Spinal cord (tissue), 10 donors: ENCODE measurements at places on chromosomes 5 and 9. TPM values are rescaled to one million over a fixed set of nuclear protein-coding genes. Genes with fewer than 3 reads are reported as not detected.

DNA sequence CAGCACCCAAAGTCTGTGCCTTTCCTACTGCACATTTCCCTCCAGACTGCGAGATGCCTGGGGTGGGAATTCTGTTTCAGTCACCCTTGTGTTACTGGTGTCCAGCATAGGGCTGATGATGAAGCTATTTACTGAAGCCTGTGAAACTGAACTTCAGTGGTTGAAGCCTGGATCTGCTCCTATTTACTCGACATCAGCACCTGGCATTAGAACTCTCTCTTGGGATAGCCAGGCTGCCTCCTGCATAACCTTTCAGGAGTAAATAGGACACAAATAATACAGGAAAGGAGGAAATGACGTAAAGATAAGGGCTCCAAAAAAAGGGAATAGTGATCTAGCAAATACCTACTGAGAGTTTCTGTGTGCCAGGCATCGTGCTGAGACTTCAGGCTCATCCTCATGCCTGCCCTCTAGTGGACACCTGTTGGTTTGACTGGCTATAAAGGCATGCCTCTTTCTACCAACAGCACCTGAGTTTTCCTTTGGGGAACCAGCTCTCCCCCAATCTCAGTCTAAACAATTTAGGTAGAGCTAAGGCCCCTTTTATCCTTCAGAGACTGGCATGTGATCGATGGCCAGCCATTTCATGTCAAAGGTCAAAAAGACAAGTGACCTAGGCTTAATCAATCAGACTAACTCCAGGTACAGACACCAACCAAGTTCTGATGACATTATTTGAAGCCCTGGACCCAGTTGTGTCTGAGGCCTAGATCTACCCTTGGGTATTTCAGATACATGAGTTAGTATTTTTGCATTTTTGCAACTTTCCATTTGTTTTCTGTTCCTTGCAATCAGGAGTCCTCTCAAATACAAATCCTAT is 192.1 kb upstream of the TRIM32 start:
- no peak for DNase-seq
- H3K27ac ChIP-seq, result no peak overlapping the region
- no peaks in the 10 kb centered on the region for H3K36me3 ChIP-seq
- no peaks in the 10 kb centered on the region for H3K4me1 ChIP-seq
- no peaks in the 10 kb centered on the region for H3K27me3 ChIP-seq

GRCh38 chr5:173420108-173420507 is 91.9 kb upstream of the STC2 start:
- H3K36me3 ChIP-seq, result no peaks in the 10 kb centered on the region
- no peak overlapping the region for H3K4me3 ChIP-seq
- DNase-seq, result peak; percentile 16
- H3K27me3 ChIP-seq, result no peaks in the 10 kb centered on the region

DNA sequence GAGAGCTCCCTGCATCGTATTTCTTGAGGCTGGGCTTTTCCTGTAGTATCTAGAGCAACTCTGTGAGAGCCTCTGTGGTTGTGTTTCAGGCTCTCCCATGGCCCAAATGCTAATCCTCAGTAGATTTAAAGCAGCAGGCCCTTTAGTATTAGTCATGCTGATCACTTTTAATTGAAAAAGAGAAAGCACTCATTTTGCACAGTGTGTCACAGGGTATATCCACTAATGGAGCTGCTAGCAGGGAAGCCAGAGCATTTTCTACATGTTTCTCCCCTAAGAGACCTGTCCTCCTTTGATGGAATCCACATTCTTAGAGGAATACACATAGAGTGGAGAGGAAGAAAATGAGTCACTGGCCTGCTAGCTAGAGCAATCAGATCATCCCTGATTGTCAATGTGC is 348.5 kb downstream of the TMEM232 start:
- DNase-seq, result peak; percentile 54
- no peaks in the 10 kb centered on the region for H3K36me3 ChIP-seq
- no peak overlapping the region for H3K27ac ChIP-seq
- no peak overlapping the region for H3K4me3 ChIP-seq
- no peaks in the 10 kb centered on the region for H3K27me3 ChIP-seq

DNA sequence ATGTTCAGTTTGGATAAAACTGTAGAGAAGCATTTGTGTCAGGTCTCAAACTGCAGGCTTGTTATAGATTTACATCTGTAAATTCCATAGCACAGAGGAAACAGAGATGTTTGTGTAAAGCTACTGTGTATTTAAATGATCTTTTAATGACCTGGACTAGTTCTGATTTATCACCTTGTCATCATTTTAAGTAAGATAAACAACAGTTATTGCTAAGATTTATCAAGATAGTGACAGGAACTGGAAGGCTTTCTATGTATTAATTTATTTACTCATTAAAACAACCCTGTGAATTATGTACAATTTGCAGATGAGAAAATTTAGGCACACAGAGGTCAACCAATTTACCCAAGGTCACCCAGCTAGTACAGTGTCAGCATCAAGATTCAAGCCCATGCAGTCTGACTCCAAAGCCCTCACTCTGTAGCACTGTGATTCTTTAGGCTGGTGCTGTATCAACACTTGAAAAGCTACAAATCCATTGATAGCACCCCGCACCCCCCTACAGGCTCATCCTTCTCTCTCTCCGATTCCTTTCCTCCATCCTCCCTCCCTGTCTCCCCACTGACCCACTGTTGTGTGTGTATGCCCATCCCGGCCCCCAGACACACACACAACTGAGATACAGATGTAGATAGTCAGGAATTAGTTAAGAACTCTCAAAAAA is 184.5 kb downstream of the FBN2 start:
- no peak overlapping the region for H3K27ac ChIP-seq
- no peaks in the 10 kb centered on the region for H3K36me3 ChIP-seq
- H3K4me1 ChIP-seq, result no peaks in the 10 kb centered on the region

DNA sequence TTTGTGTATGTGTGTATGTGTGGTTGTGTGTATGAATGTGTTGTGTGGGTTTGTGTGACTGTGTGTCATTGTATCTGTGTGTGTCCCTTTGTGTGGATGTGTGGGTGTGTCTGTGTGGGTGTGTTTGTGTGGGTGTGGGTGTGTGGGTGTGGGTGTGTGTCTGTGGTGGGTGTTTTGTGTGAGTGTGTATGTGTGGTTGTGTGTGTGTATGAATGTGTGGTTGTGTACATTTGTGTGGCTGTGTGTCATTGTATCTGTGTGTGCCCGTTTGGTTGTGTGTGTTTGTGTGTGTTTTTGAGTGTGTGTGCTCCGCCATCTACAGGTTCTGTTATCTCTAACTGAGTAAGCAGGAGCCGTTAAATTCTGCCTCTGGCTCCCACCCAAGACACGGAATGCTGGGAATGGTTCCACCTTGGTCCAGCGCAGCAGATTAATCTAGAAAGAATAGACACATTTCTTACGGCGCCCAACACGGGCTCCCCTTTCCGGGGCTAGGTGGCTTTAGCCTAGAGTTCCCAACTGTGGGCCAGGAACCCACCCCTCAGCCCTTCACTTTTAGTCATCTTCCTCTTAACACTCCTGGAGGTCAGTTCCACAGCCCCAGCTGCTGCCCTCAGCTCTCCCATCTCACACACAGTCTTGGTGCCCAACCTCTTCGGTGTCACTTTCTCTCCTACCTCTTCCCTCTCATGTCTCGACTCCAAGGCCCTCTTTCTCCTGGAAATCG is 197.1 kb downstream of the TTLL11 start:
- H3K27me3 ChIP-seq, result no peaks in the 10 kb centered on the region
- no peak overlapping the region for H3K27ac ChIP-seq
- DNase-seq, result no peak
- peaks cover 12% of the 10 kb centered on the region for H3K4me1 ChIP-seq

NSUN2 gene
- 44.6 TPM for total RNA-seq

DNA sequence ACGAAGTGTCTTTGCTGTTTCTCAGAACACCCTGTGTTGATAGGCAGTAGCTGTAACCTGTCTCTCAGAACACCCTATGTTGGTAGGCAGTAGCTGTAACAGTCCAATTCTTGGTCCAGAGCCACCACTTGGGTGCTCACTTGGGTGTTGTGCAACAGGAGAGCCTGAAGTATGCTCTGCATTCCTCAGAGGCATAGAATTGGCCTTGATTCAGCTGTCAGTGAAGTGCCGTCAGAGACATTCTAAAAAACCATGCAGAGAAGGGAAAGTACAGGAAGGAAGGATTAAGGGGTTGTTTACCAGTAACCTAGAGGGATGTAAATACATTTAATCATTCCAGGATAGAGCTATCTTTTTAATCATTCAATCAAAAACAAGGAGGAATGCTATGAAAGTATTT is 231.2 kb downstream of the ARRDC3 start:
- H3K27me3 ChIP-seq, result no peaks in the 10 kb centered on the region
- DNase-seq, result no peak
- no peaks in the 10 kb centered on the region for H3K4me1 ChIP-seq

DNA sequence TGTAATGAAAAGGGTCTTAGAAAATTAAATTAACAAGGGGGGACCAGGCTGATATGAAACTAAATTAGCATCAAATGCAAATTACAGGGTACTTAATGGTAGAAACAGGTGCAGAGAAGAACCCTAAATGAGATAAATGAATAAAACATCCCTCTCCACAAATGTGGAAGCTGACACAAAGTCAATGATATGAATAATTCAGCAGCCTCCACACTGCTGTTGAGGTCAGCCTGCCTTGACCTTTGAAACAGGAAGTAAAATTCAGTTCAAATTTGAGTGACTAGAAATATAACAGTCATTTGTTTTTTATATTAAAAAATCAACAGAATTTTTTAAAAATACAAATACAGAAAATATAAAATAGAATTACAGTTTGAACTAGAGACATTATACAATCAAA is 40.0 kb downstream of the EBF1 start:
- no peaks in the 10 kb centered on the region for H3K4me1 ChIP-seq
- no peaks in the 10 kb centered on the region for H3K36me3 ChIP-seq
- no peak overlapping the region for H3K27ac ChIP-seq
- H3K27me3 ChIP-seq, result peaks cover 5% of the 10 kb centered on the region
- no peak for DNase-seq

IFNA13 gene
- total RNA-seq, result not detected

DNA sequence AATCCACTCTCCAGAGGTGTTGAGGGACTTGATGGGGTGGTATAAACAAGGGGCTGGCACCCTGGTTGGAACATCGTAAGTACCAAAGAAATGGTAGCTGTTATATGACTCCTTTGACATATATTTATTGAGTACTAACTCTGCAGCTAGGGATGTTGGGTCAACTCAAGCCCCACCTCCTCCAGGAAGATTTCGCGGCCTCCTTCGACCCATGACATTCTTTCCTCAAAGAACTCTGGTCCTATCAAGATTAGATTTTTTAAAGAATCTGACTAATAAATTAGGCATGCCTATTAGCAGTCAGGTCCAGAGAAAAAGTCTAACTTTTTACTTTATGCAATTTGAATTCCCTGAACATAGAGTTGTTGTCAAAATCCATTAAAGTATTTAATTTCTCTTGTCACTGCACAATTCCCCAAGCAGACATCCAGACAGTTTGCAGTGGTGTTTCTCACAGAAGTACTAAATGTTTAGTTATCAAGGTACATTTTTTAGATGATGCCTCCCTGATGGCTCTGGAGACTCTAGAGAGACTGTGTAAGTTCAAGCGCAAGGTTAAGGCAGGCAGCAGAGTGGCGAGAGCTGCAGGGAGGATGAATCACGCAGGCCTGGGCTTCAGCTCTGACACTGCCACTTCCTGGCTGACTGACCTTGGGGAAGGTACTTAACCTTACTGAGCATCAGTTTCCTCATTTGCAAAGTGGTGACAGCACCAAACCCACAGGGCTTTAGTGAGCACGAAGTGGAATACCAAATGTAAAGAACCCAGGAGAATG is 209.6 kb downstream of the TTLL11 start:
- peak overlapping the region; percentile 81 for H3K27ac ChIP-seq
- H3K36me3 ChIP-seq, result no peaks in the 10 kb centered on the region
- no peak overlapping the region for H3K4me3 ChIP-seq
- peaks cover 71% of the 10 kb centered on the region for H3K4me1 ChIP-seq

MYMK gene
- not detected for total RNA-seq

- H3K36me3 ChIP-seq, result no peaks in the 10 kb centered on the region
- no peak overlapping the region for H3K27ac ChIP-seq
- no peaks in the 10 kb centered on the region for H3K4me1 ChIP-seq
These were observed 70.8 kb upstream of the SMIM23 start for GRCh38 chr5:171714851-171715250.

DNA sequence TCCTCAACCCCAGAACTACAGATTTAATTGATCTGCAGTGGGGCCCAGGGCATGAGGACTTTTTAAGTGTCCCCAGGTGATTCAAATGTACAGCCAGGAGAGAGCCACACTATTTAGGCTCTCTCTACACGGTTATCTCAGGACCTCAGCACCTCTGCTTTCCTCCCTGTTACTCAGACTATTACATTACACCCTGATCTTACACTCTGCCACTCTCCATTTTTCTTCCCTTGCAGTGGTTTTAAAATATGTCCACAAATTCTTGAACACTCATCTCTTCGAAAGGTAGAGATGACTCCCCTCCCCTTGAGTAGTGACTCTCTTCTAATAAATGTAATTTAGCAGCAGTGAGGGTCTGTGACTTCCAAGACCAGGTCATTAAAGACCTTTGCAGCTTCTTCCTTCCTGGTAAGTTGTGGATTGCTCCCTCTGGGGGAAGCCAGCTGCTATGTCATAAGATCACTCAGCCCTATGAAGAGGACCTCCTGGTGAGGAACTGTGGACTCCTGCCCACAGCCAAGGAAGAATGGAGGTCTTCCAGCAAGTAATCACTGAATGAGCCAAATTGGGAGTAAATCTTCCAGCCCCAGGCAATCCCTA is 87.5 kb upstream of the SSBP2 start:
- H3K36me3 ChIP-seq, result no peaks in the 10 kb centered on the region
- H3K27ac ChIP-seq, result no peak overlapping the region
- DNase-seq, result no peak
- no peaks in the 10 kb centered on the region for H3K27me3 ChIP-seq
- no peaks in the 10 kb centered on the region for H3K4me1 ChIP-seq

DNA sequence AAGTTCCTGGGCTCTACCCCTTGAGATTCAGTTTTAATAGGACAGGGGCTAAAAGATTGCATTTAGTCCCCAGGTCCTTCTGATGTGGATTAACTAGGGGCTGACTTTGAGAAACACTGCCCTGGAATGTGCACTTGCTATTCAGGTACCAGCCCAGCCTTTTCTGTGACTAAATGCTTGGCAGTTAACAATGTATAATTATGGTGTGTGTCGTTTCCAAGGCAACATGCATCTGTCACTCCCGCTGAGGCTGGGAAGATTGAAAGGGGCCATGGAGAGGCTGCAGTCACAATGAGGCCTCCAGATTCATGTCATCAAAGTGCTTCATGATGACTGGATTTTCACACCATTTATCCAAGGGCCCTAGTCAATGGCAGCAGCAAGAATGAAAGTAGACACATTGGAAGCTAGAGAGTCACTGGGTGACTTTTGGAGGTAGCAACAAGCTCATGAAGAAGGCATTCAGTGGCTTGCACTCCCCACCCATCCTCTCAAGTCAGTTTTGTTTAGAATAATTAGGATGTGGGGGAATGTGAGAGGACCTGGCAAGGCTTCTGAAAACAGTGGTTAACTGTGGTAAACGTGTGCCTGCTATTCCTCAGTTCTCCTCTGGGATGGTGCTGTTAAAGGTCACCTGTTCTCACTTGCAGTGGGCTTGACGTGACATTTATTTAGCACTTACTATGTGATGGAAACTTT is 28.3 kb downstream of the RAI14 start:
- DNase-seq, result peak; percentile 87
- no peaks in the 10 kb centered on the region for H3K4me1 ChIP-seq
- no peaks in the 10 kb centered on the region for H3K27me3 ChIP-seq
